Myocyte (in vitro differentiated cells): ENCODE measurements at places on chromosomes 5 and 9.

- peak; percentile 7 for DNase-seq
Observed at GRCh38 chr9:2691626-2692025, 25.7 kb upstream of the KCNV2 start.

- peak; percentile 73 for DNase-seq
Observed at GRCh38 chr9:73037613-73038012, 84.8 kb upstream of the ALDH1A1 start.

DNA sequence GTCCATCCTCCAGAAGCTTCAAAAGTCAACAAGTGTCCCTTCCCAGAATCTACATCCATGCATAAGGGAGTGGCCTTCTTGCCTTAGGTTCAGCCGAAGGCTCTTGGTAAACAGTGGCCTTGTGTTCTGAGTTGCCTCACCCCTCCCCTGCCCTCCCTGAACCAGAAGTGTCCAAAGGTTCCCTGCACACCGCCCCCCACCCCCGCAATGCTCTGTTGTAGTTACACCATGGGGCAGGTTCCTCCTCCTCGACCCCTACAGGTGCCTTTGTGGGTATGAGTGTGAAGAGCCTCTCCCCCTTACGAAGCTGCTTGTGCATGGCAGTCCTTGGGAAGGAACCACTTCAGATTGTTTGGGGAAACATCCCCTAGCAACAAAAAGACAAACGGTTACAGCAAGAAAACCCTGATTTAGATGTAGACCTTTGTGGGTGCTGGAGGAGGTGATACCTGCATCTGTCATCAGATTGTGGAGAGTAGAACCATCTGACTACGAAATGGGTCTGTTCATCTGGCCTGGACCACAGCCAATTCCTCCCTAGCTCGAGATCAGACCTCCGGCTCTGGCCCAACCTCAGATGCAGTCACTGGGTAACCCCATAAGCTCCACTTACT lies 7.1 kb downstream of the SPACA9 start:
- DNase-seq: no peak

- DNase-seq: no peak
Observed at GRCh38 chr5:40356248-40356647, 323.5 kb upstream of the PTGER4 start.
